Activated CD8-positive, alpha-beta T cell treated with anti-CD3 and anti-CD28 coated beads, Interleukin-2, amount 10 ng/mL, durations not matched to agents 7 days and 5 days (primary cell): ENCODE measurements at places on chromosomes 16 and 17. TPM values are rescaled to one million over a fixed set of nuclear protein-coding genes. Genes with fewer than 3 reads are reported as not detected.

Gene SPN
- 339 TPM for total RNA-seq

Gene RHBDL3
- 0.82 TPM for total RNA-seq

Gene CD300E
- total RNA-seq: not detected

Gene TBKBP1
- 3.7 TPM for total RNA-seq

Gene ACD
- total RNA-seq: 51.4 TPM

Gene ELMO3
- total RNA-seq: 8.0 TPM

Gene OR4D1
- 0.50 TPM for total RNA-seq

Gene TBC1D26
- total RNA-seq: 0.23 TPM

Gene OVCA2
- total RNA-seq: 40.1 TPM

Gene KRTAP4-6
- not detected for total RNA-seq
